ENCODE measurements at places on chromosomes 2 and 18.

- DNase-seq: no peak
Observed at GRCh38 chr2:231673348-231673770, 35.0 kb upstream of the PTMA start.

DNA sequence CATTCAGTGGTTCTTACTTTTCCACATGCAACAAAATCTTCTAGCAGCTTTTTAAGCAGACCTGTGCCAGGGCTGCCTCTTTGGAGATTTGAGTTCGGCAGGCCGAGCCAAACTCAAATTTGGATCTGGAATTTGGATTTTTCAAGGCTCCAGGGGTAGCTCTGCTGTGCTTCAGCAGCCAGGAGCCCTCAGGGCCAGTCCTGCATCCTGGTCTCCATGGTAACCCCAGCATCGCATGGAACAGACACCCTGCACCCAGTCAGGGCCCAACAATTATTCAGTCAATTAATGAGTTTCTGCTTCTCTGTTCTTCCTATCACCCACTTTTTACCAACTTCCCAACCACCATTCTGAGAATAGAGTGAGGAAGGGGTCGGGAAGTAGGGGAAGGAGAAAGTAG is 30.0 kb downstream of the EN1 start:
- no peak for DNase-seq

DNA sequence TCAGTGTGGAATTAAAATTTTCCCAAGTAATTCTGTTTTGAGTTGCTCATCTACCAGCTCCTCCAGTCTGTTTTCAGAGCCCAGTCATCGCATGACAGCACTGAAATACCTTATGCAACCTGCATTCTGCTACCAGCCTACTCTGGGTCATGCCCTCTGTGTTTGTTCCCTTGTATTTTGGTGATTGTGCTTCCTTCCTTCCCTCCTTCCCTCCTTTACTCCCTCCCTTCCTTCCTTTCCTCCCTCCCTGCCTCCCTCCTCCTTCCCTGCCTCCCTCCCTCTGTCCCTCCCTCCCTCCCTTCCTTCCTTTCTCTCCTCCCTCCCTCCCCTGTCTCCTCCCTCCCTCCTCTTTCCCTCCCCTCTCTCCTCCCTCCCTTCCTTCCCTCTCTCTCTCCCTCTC is 289.6 kb downstream of the CDH2 start:
- no peak for DNase-seq

GRCh38 chr2:54122939-54123338 is 7.5 kb downstream of the ACYP2 start:
- no peak for DNase-seq

GRCh38 chr2:233650981-233651380 is 14.7 kb downstream of the UGT1A10 start:
- DNase-seq: no peak

DNA sequence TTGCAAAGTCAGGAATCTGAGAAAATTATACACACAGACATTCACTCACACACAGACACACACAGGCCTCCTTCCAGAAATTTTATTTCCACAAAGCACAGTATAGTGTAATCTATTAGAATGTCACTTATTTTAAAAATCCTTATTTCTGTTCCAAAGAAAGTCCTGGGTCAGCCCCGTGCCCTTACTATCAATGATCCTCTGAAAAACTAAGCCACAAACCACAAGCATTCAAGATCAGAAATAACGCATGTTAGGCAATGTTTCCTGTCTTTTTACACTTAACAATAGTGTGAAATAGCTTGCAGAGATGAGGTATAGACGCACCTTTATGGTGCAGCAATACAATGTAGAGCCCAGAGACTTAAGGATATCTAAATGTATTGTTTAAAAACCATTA is 25.8 kb downstream of the TBC1D8 start:
- DNase-seq: no peak

- DNase-seq: no peak
Observed at GRCh38 chr18:30858560-30858959, 184.0 kb downstream of the DSC3 start.

- no peak for DNase-seq
Observed at GRCh38 chr2:206028101-206028500, 57.9 kb downstream of the INO80D start.

GRCh38 chr2:175282300-175282699 is 100.8 kb upstream of the ATP5MC3 start:
- no peak for DNase-seq

DNA sequence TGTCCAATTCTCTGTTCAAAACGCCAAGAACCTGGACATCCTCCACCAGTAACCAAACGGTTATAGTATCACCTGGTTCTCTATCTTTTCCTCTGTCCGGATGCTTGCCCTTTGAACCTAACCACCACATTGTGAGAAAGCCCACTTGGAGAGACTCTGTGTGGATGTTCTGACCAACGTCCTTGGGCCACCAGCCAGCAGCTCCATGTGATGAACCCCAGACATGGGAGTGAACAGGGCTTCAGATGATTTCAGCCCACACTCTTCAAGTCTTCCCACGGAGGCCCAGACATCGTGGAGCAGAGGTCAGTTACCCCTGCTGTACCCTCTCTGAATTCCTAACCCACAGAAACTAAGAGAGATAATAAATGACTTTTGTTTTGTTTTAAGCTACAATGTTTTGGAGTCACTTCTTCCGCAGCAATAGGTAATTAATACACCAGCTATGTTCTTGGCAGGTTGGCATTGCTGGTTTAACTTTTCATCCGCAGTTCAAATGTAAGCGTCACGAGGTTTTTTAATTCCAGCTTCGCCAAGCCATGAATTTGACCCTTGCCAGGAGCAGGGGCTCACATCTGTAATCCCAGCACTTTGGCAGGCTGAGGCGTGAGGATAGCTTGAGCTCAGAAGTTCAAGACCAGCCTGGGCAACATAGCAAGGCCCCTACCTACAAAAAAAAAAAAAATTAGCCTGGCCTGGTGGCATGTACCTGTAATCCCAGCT is 36.1 kb upstream of the ZNF532 start:
- no peak for DNase-seq

- DNase-seq: no peak
Observed at GRCh38 chr18:44856157-44856556, 175.5 kb downstream of the SETBP1 start.

- DNase-seq: no peak
Observed at GRCh38 chr2:116582850-116583249, 1231.6 kb upstream of the DDX18 start.

DNA sequence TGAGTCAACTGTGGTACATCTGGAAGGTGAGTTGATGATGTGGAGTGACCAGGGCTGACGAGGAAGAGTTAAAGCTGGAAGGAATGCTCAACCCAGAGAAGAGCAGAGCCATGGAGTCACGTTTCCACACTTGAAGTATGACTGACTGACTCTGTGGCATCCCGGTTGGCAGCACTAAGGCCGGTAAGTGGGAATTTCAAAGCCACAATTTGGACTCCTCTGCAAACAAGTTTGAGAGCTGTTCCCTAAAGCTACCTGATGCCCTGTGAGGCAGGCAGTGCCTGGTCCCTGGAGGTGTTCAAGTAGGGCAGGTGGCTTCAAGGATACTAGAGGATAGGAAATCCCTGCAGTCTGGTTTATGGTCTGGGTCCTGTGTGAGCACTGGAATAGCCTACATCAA is 69.3 kb upstream of the ITGB6 start:
- DNase-seq: no peak

DNA sequence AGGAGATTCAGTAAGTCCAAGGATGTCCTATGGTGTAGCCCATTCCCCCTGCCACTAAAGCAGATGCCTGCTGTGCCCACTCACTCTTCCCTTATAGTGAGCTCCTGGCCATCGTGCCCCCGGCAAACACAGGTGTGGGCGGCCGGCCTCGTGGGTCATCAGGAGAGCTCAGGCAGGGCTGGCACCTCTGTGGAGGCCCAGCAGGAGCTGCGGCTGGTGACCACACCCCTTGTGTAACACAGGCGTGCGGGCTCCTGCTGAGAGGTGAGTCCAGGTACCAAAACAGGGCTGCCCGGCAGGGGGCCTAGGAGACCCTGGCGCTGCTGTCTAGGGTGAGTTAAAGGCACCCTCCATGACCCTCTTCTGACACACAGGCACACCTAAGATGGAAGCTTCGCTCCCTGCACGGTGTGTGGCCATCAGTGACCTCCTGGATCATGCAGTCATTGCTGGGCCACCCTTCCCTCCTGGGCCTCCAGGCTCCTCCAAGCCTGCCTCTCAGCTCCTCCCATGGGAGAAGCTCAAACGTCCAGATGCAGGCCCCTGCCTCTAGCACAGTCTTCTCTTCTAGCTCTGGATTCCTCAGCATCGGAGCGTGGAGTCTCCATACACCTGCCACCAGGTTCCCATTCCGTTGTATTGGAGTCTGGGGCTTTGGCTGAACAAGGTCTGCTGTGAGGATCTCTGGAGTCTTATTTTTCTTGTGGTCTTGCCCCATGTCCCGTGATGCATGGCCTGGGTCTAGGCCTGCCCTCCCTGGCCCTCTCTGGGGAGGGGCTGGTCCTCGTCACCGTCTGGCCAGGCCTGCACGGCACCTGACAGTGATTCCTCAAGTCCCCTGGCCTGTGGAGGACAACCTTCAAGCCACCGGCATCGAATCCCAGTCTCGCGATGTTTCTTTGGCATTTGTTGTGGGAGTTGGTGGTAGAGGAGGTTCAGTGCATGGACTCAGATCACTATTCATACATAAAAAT is 246.9 kb downstream of the ACKR3 start:
- DNase-seq: no peak

GRCh38 chr18:35424356-35424755 is 47.2 kb upstream of the ZNF396 start:
- no peak for DNase-seq

GRCh38 chr2:23512778-23513177 is 127.8 kb downstream of the KLHL29 start:
- DNase-seq: no peak

GRCh38 chr2:206820807-206821206 is 55.4 kb downstream of the FASTKD2 start:
- no peak for DNase-seq

DNA sequence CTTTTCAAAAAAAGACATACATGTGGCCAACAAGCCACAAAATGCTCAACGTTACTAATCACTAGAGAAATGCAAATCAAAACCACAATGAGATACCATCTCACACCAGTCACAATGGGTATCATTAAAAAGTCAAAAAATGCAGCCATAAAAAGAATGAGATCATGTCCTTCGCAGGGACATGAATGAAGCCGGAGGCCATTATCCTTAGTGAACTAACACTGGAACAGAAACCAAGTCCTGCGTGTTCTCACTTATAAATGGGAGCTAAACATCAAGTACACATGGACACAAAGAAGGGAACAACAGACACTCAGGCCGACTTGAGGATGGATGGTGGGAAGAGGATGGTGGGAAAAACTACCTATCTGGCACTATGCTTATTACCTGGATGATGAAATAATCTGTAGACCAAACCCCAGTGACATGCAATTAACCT is 17.8 kb upstream of the ATL2 start:
- no peak for DNase-seq

DNA sequence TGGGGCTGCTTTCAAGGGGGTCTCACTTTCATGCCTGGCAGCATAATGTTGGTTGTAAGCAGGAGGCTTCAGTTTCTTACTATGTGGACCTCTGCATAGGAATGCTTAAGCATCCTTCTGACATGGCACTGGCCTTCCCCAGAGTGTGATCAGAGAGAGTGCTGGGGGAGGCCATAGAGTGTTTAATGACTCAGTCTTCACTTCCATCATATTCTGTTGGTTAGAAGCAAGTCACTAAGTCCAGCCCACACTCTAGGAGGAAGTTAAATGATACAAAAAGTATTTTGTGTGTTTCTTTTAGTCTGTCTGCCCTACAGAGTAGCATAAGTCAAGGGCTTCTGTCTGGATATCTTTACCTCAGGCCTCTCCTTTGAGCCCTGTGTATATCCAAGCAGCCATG is 64.9 kb downstream of the GALNT1 start:
- no peak for DNase-seq

GRCh38 chr2:188628989-188629752 is 337.5 kb downstream of the GULP1 start:
- no peak for DNase-seq

- DNase-seq: no peak
Observed at GRCh38 chr2:76958749-76959148, 563.4 kb downstream of the LRRTM4 start.

- DNase-seq: no peak
Observed at GRCh38 chr2:8876628-8877027, 39.2 kb upstream of the KIDINS220 start.

DNA sequence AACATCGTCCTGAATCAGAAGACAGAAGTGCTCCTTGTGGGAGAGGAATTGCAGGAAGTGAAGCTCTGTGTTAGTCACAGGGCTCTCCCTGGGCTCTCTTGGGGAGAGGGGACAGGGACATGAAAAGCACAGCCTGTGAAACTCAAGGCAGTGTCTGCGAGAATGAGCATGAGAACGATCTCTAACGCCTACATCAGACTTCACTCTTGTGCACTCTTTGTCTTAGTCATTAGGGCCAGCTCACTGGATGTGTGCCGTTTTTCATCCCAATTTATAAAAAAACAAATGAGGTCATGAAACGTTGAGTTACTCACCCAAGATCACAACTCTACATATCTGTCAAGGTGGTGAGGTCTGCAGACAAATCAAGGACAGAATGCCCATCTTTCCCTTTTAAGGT is 27.0 kb upstream of the TWIST2 start:
- DNase-seq: no peak

GRCh38 chr18:77733292-77733903 is 483.8 kb downstream of the GALR1 start:
- DNase-seq: no peak

GRCh38 chr18:8870528-8870927 is 165.2 kb downstream of the MTCL1 start:
- DNase-seq: no peak

DNA sequence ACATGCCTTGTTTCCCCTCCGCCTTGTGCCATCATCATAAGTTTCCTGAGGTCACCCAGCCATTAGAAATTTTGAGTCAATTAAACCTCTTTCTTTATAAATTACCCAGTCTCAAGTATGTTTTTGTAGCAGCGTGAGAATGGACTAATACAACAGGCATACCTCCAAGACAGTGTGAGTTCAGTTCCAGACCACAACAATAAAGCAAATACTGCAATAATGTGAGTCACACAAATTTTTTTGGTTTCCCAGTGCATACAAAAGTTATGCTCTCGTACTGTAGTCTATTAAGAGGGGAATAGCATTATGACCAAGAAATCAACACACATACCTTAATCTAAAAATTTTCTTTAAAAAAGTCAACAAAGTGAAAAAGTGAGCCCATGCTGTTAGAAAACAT is 217.2 kb downstream of the NR4A2 start:
- no peak for DNase-seq

- no peak for DNase-seq
Observed at GRCh38 chr2:102083393-102083703, 59.2 kb upstream of the IL1R1 start.

- peak; percentile 80 for DNase-seq
Observed at GRCh38 chr2:158968396-158969161, at the start of gene TANC1. TANC1 (plus strand) TSS chr2:158968640; CDS start chr2:159065911, 97,271 bp downstream.

- no peak for DNase-seq
Observed at GRCh38 chr2:9095690-9096089, 92.2 kb upstream of the MBOAT2 start.

- DNase-seq: no peak
Observed at GRCh38 chr2:177171418-177171865, 41.2 kb upstream of the HNRNPA3 start.

DNA sequence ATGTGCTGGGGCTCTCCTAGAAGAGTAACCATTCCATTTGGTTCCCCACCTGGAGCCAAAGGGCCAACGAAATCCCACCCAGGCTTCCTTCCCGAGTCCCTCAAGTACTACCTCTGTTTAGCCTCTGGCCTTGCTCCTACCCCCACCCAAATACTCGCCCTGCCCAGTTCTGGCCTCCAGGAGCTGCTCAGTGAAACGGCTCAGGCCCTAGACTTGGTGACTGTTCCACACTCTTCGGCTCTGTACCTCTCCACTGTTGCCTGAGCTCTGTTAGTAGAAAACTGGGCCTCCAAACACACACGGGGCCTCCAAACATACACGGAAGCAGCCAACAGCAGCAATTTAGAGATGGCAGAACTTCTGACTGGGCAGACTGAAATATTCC is 4.2 kb downstream of the OTX1 start:
- peak; percentile 5 for DNase-seq
